Stimulated activated CD8-positive, alpha-beta memory T cell treated with anti-CD3 and anti-CD28 coated beads, Interleukin-4, amount 100 ng/mL, for 1 hour (primary cell): ENCODE measurements at places on chromosomes 3 and 15.

GRCh38 chr3:37577697-37578096 is 284.0 kb upstream of the CTDSPL start:
- no peak for DNase-seq

DNA sequence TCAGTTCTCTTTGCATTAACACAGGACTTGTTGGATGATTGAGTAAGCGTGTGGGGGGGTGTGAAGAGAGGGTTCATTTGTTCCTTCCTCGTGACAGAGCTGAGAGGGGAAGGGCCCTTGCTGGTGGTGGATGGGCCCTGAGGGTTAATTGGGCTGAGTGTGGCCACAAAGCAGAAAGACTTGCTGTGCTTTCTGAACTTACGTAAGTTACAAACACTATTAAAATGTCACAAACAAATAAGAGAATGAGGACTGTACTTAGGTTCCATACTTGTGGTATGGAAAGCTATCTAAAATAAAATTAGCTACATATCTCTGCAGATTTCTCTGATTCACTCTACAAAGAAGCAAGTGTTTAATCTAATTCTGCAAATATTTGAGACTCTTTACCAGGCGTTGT is 231.3 kb downstream of the LPP start:
- DNase-seq: no peak

GRCh38 chr15:40398413-40398873 is 7.2 kb upstream of the IVD start:
- no peak for DNase-seq

DNA sequence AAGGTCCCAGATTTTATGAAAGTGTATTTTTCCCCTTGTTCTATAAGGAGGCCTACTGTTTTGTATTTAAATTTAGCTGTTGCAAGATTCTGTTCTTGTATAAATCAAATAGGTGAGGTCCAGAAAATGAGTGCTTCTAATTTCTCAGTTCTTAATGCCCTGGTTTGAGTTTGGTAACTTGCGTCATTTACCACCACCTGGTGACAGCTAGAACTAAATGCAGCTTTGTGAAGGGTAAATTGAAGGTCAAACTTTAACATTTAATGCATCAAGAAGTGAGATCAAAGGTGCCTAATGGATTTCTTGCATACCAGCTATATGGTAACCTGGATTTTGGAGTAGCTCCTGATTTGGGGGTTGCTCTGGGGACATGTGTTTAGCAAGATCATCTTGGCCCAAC is 50.7 kb upstream of the POLR2M start:
- no peak for DNase-seq

- DNase-seq: no peak
These were observed 23.1 kb downstream of the AADAC start for GRCh38 chr3:151837057-151837456.

DNA sequence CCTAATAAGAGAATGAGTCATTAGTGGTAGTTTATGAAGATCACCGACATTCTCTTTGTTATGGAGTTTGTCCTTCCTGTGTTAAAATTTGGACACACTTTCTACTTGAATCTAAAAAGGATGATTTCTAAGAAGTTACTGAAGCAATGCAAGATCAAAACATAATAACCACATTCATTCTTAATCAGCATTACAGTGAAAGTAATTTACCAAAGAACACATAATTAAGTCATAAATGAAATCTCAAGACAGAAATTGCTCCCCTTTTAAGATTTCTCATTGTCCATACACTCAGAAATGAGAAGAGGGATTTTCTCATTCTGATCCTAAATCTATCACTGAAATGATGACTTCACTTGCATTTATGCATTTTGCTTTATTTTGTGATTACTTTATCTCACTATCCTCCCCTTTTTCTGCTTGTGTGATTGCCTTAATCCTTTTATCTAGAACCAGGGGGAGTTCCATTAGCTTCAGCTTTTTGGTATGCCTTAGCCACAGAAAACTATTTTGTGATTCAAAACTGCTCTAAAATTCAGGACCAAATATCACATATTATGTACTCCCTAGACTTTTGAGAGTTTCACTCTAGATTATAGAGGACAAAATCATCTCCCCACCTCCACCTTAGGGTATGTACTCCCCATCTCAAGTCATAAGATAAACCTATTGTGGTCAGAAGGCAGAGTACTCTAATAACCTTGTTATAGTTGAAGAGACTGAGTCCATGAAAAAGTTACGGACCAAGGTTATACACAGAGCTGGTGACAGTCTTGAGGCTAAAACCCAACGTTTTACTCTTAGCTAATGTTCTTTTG is 817.6 kb upstream of the CFAP20DC start:
- no peak for DNase-seq

- DNase-seq: no peak
These were observed 7.9 kb downstream of the TGM5 start for GRCh38 chr15:43258781-43259180.
